Naive thymus-derived CD8-positive, alpha-beta T cell (primary cell): ENCODE measurements at places on chromosomes 12 and 14. TPM values are rescaled to one million over a fixed set of nuclear protein-coding genes. Genes with fewer than 3 reads are reported as not detected.

SLC17A8 gene
- total RNA-seq, result not detected

RPAP3 gene
- total RNA-seq, result 41.8 TPM

KLRC2 gene
- total RNA-seq, result 1.9 TPM

ARMH4 gene
- not detected for total RNA-seq

DNA sequence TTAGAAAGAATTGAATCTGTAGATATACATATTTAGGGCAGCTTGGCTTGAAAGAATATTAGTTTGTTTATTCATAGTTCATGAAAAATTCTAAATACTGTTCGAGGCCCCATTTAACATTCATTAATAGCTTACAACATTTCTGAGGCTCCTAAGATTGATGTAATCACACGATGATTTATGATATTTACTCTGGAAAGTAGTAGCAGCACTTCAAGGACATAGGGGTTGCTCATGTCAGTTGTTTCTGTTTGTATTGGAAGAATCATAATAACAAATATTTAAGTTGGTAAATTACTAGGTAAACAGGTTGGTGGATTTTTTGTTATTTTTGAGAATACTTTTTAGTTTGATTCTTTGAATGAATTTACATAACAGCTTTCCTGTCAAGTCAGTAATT, 30.4 kb downstream of the CAND1 start:
- H3K27ac ChIP-seq, result no peak overlapping the region
- no peak for DNase-seq
- no peak overlapping the region for H3K4me3 ChIP-seq
- H3K4me1 ChIP-seq, result peaks cover 6% of the 10 kb centered on the region

DNA sequence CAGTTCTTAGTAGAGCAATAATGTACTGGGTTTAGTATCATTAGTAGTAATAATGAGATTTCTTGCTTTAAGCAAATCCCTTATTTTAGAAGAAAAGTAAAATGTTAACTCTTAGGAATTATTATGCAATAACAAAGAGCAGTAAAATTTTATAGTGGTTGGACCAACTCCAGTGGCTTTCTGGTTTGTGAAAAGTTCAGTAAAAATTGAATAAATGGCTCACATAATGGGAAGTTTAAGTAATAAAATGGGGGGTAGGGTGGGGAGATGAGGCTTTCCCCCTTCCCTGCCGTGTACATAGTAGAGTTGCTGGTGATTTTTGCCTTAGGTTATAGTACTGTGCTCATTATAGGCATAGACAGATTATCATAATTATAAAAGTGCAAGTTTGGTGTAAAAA, 250.5 kb upstream of the ATP2B1 start:
- H3K4me3 ChIP-seq, result no peak overlapping the region
- no peaks in the 10 kb centered on the region for H3K27me3 ChIP-seq
- no peak overlapping the region for H3K27ac ChIP-seq
- no peak for DNase-seq
- peaks cover 3% of the 10 kb centered on the region for H3K4me1 ChIP-seq
- no peaks in the 10 kb centered on the region for H3K36me3 ChIP-seq

DNA sequence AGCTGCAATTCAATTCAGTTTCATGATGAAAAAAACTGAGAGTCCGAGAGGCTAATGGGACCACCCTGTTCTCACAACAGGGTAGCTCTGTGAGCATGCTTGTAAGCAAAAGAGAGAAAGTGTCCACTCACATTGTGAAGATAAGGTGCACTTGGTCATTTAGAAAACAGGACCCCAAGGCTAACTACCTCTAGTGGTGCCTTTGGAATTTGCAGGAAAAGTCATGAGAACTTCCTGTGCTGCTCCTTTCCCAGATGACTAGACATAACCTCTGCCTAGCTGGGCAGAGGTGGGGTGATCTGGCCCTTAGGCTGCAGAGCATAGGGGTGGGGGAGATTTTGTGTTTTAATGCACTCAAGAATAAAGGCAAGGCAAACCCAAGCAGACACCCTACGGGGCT, 118.9 kb downstream of the STAB2 start:
- H3K4me3 ChIP-seq, result no peak overlapping the region
- H3K36me3 ChIP-seq, result no peaks in the 10 kb centered on the region
- H3K27me3 ChIP-seq, result peaks cover 13% of the 10 kb centered on the region
- H3K27ac ChIP-seq, result no peak overlapping the region
- H3K4me1 ChIP-seq, result no peaks in the 10 kb centered on the region

GRCh38 chr12:27696864-27697564, 767 bp downstream of the REP15 start:
- no peaks in the 10 kb centered on the region for H3K36me3 ChIP-seq
- no peaks in the 10 kb centered on the region for H3K27me3 ChIP-seq
- H3K4me3 ChIP-seq, result no peak overlapping the region
- H3K4me1 ChIP-seq, result no peaks in the 10 kb centered on the region
- H3K27ac ChIP-seq, result no peak overlapping the region

- H3K27ac ChIP-seq, result peak overlapping the region; percentile 28
- no peak for DNase-seq
- peaks cover 46% of the 10 kb centered on the region for H3K4me1 ChIP-seq
- no peak overlapping the region for H3K4me3 ChIP-seq
- H3K36me3 ChIP-seq, result peaks cover 6% of the 10 kb centered on the region
Observed at GRCh38 chr14:52244328-52244727, 23.2 kb upstream of the PTGDR start.

GRCh38 chr14:24351517-24351916, 11.7 kb upstream of the RIPK3 start:
- peaks cover 43% of the 10 kb centered on the region for H3K27me3 ChIP-seq
- H3K36me3 ChIP-seq, result no peaks in the 10 kb centered on the region

DNA sequence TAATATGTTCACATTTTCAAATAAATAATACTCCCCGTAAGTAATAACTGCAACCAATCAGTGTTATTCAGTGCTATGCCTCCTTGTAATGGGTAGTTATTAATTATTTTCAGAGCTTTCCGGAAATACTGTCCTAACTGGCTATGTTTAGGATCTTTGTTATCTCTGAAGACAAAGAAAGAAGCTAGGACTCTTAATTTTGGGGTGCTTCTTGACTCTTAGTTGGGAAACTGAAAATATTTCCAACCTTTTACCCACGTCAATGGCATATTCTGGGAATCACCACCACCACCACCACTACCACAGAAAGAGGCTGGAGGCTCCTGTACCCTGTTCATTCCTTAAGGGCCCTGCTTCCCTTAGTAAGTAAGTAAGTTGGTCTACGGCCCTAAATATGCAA, 39.1 kb downstream of the RAD52 start:
- H3K36me3 ChIP-seq, result peaks cover 9% of the 10 kb centered on the region
- H3K27ac ChIP-seq, result peak overlapping the region; percentile 40
- DNase-seq, result no peak
- H3K27me3 ChIP-seq, result no peaks in the 10 kb centered on the region

DNA sequence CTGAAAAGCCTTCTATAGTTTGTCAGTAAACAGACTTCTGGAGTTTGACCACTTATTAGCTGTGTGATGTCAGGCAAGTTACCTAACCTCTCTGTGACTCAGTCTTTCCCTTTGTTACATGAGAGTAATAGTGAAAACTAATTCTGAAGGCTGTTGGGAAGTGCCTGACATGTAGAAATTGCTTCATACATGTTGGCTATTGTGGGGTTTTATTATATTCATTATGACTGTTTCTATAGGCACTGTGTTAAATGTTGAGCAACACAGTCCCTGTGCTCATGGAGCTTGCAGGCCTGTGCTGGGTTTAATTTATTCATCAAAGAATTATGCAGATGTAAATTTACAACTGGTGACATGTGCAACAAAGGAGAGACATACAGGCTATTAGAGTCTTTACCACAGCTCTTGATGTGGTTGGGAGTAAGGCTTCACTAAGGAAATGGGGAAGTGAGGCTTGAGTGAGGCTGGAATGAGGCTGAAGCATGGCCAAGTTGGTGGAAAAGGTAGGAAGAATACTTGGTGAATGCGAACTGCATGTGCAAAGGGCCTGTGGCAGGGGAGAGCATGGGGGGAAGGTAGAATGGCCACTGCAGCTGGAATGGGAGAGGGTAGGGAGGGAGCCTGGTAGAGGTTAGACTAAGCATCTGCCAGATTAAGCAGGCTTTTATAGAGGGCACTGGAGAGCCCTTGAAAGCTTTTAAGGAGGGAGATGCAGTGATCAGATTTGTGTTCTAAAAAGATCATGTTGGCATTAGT, 236.4 kb upstream of the CRY1 start:
- DNase-seq, result no peak
- H3K27me3 ChIP-seq, result no peaks in the 10 kb centered on the region
- peaks cover 73% of the 10 kb centered on the region for H3K4me1 ChIP-seq
- no peaks in the 10 kb centered on the region for H3K36me3 ChIP-seq

DNA sequence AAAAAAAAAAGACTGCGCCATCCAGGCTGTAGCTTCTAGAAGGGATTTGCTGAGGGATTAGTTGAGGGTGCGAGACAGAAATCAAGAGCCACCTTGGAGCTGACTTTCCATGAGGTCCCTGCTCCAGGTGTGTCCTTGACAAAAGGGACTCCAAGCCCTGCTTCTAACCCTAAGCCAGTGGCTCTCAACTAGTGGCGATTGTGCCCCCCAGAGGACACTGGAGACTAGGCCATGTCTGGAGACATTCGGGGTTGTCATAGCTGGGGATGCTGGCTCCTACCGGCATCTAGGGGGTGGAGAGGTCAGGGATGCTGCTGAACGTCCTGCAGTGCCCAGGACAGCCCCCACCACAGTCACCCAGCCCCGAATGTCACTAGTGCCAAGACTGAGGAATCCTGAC, 40.6 kb downstream of the SPRING1 start:
- peaks cover 35% of the 10 kb centered on the region for H3K4me1 ChIP-seq
- H3K27me3 ChIP-seq, result peaks cover 45% of the 10 kb centered on the region
- H3K27ac ChIP-seq, result no peak overlapping the region
- no peak for DNase-seq

- no peak overlapping the region for H3K27ac ChIP-seq
- H3K4me1 ChIP-seq, result no peaks in the 10 kb centered on the region
- H3K4me3 ChIP-seq, result no peak overlapping the region
- no peaks in the 10 kb centered on the region for H3K36me3 ChIP-seq
- H3K27me3 ChIP-seq, result no peaks in the 10 kb centered on the region
Observed at GRCh38 chr12:81440001-81440400, 319.1 kb downstream of the PPFIA2 start.

- H3K4me3 ChIP-seq, result no peak overlapping the region
- H3K36me3 ChIP-seq, result no peaks in the 10 kb centered on the region
- peaks cover 5% of the 10 kb centered on the region for H3K4me1 ChIP-seq
- DNase-seq, result no peak
- H3K27me3 ChIP-seq, result peaks cover 69% of the 10 kb centered on the region
Observed at GRCh38 chr12:52235001-52235764, 2.1 kb downstream of the KRT7 start.

DNA sequence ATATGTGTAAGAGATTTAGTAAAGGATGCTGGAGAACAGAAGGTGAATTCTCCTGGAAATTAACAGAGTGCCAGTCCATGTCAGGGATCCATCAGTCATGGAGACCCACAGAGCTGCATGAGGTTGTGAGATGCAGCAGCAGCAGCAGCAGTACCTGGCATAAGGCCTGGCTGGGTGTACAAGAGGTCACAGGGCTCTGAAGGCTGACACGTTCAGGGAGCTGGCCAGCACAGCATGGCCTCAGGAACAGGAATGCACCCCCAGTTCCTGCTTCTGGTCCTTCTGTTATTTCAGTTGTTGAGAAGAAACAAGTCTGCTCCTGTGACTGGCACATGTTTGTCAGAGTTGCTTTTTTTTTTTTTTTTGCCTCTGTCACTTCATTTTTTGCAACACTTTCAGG, 210.8 kb downstream of the CNTN1 start:
- no peak for DNase-seq
- no peak overlapping the region for H3K4me3 ChIP-seq
- H3K27me3 ChIP-seq, result no peaks in the 10 kb centered on the region
- no peaks in the 10 kb centered on the region for H3K4me1 ChIP-seq
- no peaks in the 10 kb centered on the region for H3K36me3 ChIP-seq

GRCh38 chr14:30980980-30981379, 44.5 kb upstream of the AP4S1 start:
- H3K36me3 ChIP-seq, result peaks cover 4% of the 10 kb centered on the region
- no peak overlapping the region for H3K4me3 ChIP-seq

DNA sequence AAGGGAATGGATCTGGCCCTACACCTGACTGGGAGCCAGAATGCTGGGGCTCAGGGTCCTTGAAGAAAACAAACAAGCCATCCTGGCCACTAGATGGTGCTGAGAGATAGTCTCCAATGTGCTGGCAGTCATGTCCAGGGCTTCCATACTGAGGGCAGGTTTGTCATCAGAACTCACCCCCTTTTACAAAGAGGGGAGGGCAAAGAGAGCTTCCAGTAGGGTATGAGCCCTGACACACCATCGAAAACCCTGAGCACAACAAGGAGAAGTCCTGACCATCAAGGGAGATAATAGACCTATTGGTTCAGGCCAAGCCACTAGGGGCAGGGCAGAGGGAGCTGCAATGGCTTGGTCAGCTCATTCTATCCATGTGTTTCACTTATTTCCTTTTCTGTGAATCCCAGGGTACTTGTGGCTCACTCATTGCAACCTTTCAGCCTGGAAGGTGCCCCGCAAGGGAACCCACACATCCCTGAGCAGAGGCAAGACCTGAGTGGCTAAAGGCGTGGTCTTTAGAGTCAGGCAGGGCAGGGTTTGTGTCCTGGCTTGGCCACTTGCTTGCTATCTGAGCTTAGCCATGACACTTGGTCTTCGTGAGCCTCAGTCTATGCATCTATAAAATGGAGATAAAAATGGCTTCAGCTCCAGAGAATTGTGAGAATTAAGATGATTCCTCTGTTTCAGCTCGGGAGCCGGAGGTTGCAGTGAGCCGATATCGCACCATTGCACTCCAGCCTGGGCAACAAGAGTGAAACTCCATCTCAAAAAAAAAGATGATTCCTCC, 6.2 kb upstream of the PLEKHH1 start:
- H3K4me1 ChIP-seq, result peaks cover 3% of the 10 kb centered on the region
- no peak for DNase-seq
- H3K27ac ChIP-seq, result no peak overlapping the region
- no peak overlapping the region for H3K4me3 ChIP-seq
- H3K27me3 ChIP-seq, result peaks cover 8% of the 10 kb centered on the region

DNA sequence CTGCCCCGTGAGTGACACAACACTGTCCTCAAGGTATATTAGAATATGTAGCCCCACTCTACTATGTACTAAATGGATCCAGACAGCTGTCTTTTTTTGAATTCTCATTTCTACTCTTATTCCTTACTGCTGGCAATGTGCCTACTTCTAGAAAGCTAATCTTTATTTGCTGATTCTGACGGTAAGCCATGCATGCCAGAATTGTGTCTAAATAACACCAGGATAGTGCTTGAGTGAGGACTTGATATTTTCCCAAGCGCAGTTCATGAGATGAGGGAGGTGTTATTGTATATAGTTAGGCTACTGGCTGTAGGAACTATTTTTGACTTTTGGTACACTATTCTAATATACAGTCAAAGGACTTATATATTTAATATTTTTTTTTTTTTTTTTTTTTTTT, 316.2 kb upstream of the NAV3 start:
- no peaks in the 10 kb centered on the region for H3K4me1 ChIP-seq
- H3K36me3 ChIP-seq, result no peaks in the 10 kb centered on the region
- DNase-seq, result no peak
- H3K27me3 ChIP-seq, result no peaks in the 10 kb centered on the region
- H3K4me3 ChIP-seq, result no peak overlapping the region
- no peak overlapping the region for H3K27ac ChIP-seq

GRCh38 chr12:121561009-121561395, 19.8 kb downstream of the KDM2B start:
- peaks cover 3% of the 10 kb centered on the region for H3K36me3 ChIP-seq
- peaks cover 17% of the 10 kb centered on the region for H3K4me1 ChIP-seq
- H3K27me3 ChIP-seq, result no peaks in the 10 kb centered on the region
- no peak overlapping the region for H3K4me3 ChIP-seq

- peaks cover 20% of the 10 kb centered on the region for H3K36me3 ChIP-seq
- H3K27ac ChIP-seq, result peak overlapping the region; percentile 87
- no peak overlapping the region for H3K4me3 ChIP-seq
- H3K4me1 ChIP-seq, result peaks cover 57% of the 10 kb centered on the region
Observed at GRCh38 chr12:6618483-6619225, 11.5 kb upstream of the CHD4 start.
